GM23338 (cell line): ENCODE measurements at places on chromosomes 11 and 22.

- no peaks in the 10 kb centered on the region for H3K4me1 ChIP-seq
- no peak for DNase-seq
- H3K27ac ChIP-seq, result no peak overlapping the region
- no peaks in the 10 kb centered on the region for H3K36me3 ChIP-seq
These were observed 42.9 kb downstream of the ARFGAP3 start for GRCh38 chr22:42814215-42814614.

- no peaks in the 10 kb centered on the region for H3K36me3 ChIP-seq
- H3K27me3 ChIP-seq, result no peaks in the 10 kb centered on the region
- H3K4me1 ChIP-seq, result no peaks in the 10 kb centered on the region
- DNase-seq, result no peak
- H3K27ac ChIP-seq, result no peak overlapping the region
- no peak overlapping the region for H3K4me3 ChIP-seq
These were observed 145.9 kb upstream of the PITPNB start for GRCh38 chr22:28064920-28065319.

DNA sequence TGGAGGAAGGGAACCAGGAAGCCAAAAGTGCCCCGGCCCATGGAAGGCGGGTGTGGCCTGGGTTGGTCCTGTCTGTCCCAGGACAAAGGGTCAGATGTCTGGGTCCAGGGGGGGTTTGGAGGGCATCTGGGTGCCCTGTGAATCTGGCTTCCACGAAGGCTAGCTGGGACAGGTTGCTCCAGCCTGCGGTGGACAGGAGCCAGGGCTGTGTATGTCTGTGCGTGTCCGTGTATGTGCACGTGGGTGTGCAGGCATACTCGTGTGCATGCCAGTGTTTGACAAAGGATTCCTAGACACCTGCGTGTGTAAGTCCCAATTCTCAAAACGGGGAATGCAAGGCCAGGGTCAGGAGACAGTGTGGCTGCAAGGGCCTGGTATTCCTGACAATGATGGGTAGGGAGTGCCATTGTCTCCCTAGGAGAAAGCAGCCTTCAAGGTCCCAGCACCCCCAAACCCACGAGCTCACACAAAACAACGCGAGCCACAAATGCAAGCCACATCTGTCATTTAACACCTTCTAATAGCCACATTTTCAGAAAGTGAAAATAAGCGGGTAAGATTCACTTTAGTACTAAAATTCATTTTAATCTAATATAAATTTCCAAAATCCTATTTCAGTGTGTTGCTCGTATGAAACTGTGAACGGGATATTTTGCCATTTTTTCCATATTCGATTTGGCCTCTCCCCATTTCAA is 78.4 kb upstream of the WNT7B start:
- no peak overlapping the region for H3K27ac ChIP-seq
- H3K27me3 ChIP-seq, result peaks cover 10% of the 10 kb centered on the region
- H3K4me3 ChIP-seq, result no peak overlapping the region
- peaks cover 2% of the 10 kb centered on the region; the same call in 1 of the 2 replicates for H3K4me1 ChIP-seq
- DNase-seq, result no peak
- H3K36me3 ChIP-seq, result no peaks in the 10 kb centered on the region

DNA sequence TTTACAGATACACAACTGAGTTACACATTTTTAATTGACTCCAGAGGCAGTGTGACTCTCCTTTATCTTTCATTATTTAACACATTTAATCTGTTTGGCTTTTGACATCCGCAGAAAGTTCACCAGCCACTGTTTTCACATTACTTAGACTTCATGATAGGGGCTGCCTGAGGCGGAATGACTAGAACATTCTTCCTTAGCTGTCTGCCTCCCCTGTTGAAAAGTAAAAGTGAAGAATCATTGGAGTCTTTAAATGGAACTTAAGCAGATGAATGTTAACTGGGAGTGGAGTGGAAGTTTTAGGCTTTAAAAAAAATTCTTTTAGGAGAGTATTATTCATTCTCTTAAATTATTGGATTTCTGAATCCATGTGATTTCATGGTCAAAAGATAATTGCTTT is 229.2 kb upstream of the MTNR1B start:
- no peaks in the 10 kb centered on the region for H3K4me1 ChIP-seq
- no peak for DNase-seq
- H3K4me3 ChIP-seq, result no peak overlapping the region
